ENCODE measurements at places on chromosomes 5 and 9.

DNA sequence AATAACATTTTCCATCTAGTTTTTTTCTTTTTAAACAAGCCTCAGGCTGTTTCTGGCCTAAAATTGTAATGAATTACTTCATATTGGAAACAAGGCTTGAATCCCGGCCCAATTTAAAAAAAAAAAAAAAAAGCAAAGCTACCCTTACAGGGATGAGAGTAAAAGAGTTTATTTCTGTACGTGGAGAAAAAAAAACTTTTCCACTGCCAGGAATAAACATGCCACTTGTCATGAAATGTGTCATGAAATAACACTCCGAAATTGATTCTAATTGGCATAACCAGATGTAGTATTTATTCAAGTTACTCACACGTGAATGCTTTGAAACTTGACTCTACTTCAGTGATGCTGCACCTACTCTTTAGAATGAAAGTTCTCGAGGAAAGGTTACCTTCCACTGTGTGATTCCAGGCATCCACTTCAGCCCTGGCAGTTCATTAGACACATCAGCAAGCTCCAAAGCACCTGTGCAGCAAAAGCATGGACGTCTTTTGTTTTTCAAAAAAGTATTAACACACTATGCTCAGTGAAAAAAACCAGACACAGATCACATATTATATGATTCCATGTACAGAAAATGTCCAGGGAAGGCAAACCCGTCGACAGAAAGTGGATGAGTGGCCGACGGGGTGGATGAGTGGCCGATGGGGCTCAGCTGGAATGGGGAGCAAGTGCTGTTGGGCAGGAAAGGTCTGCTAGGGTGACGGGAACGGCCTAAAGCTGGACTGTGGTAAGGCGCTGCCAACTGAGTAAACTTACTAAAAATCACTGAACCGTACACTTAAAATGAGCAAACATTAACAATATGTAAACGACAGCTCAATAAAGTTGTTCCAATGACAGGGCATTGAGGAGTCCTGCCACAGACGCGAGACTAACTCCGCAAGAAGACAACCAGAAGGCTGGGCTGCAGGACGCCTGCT, 21.2 kb downstream of the NSUN2 start:
- no peak for DNase-seq

GRCh38 chr5:130290219-130290618, 386.0 kb downstream of the CHSY3 start:
- no peak for DNase-seq

- DNase-seq = no peak
Measured at GRCh38 chr5:36701085-36701698, 94.8 kb downstream of the SLC1A3 start.

DNA sequence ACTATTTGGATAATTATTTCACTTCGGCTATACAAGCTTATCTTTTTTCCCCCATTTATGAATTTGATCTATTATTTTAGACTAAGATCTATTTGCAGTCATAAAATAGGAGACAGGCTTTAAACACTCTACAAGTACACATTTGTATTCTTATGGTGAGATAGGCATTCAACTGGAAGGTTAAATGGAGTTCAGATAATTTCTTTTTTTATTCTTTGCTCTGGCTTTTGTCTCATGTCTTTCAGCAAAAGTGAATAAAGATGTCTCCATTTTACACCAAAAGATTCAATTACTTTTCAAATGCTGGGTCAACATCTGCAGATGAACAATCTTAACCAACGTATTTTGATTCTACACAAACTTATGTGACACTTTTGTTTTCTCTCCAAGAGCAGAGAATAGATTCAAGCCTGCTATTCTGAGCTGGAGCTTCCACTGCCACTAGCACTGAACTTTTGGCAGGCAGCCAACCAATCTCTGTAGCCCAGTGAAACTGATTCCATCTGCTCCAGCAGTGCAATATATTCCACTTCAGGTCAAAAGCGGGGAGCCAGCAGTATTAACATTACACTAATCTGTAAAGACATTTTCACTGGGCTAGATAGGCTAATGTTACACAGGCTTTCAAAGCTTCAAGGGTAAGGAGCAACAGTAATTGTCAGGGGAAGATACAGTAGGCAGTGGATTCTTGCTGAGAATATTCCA, 452.0 kb upstream of the ZNF608 start:
- peak; percentile 85 for DNase-seq

- DNase-seq = no peak
Measured at GRCh38 chr9:101062686-101063085, 34.2 kb downstream of the PLPPR1 start.

DNA sequence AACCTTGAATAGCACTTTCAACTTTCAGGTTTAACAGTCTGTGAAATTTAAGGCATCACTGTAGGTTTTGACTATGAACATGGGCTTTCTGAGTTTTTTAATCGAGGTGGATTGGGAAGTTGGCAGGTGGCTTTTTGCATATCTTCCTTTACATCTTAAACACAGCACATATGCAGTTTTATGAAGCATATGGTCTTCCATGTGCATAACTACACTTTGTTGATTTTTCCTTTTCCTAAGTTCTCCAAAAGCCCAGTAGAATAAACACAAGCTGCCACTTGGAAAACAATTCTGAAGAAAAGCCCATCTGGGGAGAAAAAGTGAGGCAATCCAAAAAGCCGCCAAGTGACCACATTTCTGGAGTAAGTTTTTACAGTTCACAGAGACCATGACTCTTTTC, 236.5 kb upstream of the IL12B start:
- no peak for DNase-seq

DNA sequence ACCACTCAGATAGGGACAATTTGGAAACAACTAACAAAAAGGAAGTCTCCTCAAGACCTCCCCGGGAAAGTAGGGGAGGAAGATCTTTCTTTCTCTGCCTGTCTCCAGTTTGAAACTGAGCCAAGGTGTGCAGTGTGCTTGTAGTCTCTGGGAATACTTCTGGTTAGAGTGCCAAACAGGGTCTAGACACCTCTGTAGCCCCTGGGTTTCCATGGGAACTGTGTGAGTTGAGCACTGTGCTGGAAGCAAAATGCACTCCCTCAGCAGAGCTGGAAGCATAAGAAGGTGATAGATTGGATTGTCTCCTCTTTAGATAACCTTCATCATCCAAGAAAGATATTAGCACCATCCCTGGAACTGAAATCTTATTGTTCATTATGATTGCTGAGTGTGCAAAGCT, 129.2 kb upstream of the TNPO1 start:
- no peak for DNase-seq

- DNase-seq = no peak
Measured at GRCh38 chr9:123423311-123423640, 67.3 kb downstream of the CRB2 start.

GRCh38 chr5:7714119-7714518, 136.8 kb downstream of the CFAP90 start:
- DNase-seq = no peak

DNA sequence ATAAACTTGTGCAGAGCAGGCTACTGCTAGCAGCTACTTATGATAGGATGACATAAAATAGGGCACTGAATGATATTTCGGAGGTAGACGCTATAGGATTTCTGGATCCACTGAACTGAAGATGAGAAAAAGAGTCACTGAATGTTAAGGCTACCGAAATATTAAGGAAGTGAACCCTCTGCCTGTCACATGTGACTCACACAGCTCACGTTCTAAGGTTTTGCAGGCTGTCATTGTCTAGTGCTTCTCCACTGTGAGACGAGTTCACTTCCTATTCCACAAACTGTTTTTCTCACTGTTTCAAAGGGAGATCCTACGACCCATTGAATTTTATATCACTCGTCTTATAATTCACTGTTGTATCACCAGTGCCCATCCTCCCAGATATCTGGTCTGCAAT, 100.8 kb downstream of the CTNND2 start:
- DNase-seq = no peak

- no peak for DNase-seq
Measured at GRCh38 chr9:92710368-92710767, 40.4 kb upstream of the IPPK start.

GRCh38 chr5:131364507-131365050, 100.7 kb downstream of the CDC42SE2 start:
- DNase-seq = no peak

DNA sequence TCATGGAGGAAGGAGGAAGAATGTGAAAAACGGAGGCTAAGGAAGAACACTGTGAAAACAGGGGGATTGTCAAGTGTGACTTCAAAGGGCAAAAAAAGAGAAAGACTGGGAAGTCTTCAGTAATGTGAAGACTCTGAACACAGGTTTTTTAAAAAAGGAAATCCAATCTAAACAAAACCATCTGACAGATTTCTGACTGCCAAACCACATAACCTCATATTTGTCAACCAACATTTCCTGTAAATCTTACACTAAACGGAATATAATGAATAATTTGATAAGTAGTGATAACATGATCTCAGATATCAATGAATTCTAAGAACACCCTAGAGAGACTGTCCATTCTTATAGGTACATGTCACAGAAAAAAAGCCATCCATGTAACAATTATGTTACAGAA, 124.7 kb downstream of the FBN2 start:
- no peak for DNase-seq

All from NCI-H146 (cell line).